Stimulated activated CD4-positive, alpha-beta T cell treated with anti-CD3 and anti-CD28 coated beads, Interleukin-1b, Interleukin-23, amount 100 ng/mL, for 24 hours (primary cell): ENCODE measurements at places on chromosomes 12 and 14.

GRCh38 chr12:39930101-39930500 is 175.8 kb downstream of the SLC2A13 start:
- no peak for DNase-seq

GRCh38 chr12:5390174-5390799 is 41.6 kb upstream of the NTF3 start:
- no peak for DNase-seq

GRCh38 chr14:35261774-35262173 is 30.4 kb upstream of the PSMA6 start:
- DNase-seq: no peak

GRCh38 chr14:95039993-95040348 is 117.4 kb downstream of the DICER1 start:
- no peak for DNase-seq

DNA sequence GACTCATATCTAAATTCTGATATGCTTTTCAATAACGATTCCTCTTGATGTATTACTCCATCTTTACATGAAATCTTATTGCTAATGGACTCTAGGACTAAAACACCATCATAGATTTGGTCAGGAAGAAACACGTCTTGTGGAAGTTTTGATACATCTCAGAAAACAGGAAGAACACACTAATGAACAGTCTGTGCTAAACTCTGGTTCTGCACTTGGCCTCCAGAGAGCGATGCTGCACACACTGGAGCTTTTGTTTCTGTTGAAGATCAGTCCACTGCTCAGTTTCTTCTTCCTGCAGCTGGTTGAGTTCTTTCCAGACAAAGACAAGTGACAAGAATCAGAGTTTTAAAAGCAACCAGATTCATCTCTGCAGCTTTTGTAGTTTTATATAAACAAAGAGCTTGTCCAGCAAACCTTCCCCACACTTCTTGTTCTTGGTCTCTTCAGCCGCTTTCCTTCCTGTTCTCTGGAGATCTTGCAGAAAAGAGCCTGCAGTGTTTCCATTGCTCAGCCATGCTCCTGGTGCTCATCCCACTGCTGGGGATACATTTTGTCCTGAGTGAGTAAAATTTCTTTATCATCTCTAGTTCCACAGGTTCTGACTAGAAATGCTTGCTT is 229.1 kb upstream of the OR4E1 start:
- no peak for DNase-seq
